ENCODE measurements at places on chromosomes 1 and 21.

- DNase-seq = no peak
Observed at GRCh38 chr1:162952956-162953355, 92.0 kb upstream of the CCDC190 start.

- DNase-seq = no peak
Observed at GRCh38 chr1:99645203-99645602, 710 bp upstream of the PALMD start.

- DNase-seq = no peak
Observed at GRCh38 chr21:14483296-14483695, 62.8 kb downstream of the SAMSN1 start.

DNA sequence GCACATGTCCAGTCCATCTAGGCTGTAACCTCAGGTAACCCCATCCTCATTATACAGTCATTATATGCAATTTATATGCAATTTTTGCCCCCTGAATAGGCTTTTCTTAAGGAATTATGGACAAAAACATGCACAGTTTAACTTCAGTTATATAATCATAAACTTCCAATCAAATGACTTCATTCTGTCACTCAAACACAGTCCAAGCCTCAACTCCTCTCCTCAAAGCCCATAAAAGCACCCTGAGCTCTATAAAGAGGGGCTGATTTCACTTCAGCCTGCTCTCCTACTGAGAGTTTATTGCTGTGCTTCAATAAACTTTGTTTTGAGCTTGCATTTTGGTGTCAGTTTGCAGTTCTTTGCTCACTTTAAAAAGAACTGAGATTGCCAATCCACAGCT is 1805.5 kb downstream of the BRINP3 start:
- DNase-seq = no peak

- DNase-seq = no peak
Observed at GRCh38 chr1:234542211-234542850, 63.4 kb upstream of the TARBP1 start.

DNA sequence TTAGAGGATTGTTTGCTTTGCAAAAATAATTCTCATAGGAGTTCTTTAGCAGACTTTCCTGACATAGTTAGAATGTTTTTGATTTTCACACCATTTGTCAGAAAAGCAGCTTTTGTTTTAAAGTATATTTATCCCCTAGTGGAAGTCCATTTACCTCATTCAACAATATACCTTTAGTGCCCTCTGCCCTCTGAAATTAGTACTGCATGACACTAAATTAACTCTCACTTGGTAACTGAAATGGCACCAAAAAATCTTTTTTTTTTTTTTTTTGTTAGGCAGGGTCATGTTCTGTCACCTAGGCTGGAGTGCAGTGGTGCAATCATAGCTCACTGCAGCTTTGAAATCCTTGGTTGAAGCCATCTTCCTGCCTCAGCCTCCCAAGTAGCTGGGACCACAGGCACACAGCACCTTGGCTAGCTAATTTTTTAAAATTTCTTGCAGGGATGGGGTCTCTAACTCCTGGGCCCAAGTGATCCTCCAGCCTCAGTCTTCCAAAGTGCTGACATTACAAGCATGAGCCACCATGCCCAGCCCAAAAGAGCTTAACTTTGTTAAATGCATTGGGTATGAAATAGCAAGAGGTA is 13.6 kb downstream of the LRRC42 start:
- peak; percentile 55 for DNase-seq

All from CD4-positive, alpha-beta T cell treated with Interleukin-15 for 4 hours (primary cell).